ENCODE measurements at places on chromosomes 2 and 18.

- DNase-seq = no peak
These were observed 84.2 kb downstream of the SLC39A10 start for GRCh38 chr2:195741191-195741590.

DNA sequence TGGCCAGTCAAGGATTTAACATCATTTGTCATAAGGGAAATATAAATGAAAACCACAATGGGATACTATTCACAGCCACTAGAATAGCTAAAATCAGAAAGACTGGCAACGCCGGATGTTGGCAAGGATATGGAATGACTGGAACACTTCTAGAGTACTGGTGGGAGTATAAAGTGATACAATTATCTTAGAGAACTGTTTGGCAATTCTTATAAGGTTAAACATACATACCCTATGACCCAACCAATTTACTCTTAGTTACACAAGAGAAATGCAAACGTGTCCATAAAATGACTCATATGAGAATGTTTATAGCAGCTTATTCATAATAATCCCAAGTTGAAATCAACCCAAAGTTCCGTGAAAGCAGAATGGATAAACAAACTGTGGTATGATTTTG is 35.1 kb downstream of the MAPK4 start:
- DNase-seq = no peak

- DNase-seq = no peak
These were observed 195.6 kb downstream of the MYCN start for GRCh38 chr2:16135913-16136310.

DNA sequence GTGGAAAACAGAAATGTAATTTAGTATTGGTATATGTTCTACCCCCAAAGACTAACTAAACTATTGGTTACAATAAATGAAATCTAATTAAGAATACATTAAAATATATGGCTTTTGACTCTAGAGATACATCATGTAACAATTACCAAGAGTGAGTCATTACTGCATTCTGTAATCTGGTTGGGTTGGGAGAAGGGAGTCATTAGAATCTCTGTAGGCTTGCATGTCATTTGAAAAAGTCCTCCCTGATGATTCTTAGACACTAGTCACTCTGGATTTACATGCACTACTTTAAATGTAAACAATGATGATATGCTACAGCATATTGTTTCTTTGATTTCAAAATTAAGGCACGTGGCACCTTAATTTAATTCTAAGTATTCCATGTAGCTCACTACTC is 293.4 kb upstream of the CHST9 start:
- no peak for DNase-seq

GRCh38 chr2:138600732-138601457 is 99.3 kb downstream of the SPOPL start:
- no peak for DNase-seq

DNA sequence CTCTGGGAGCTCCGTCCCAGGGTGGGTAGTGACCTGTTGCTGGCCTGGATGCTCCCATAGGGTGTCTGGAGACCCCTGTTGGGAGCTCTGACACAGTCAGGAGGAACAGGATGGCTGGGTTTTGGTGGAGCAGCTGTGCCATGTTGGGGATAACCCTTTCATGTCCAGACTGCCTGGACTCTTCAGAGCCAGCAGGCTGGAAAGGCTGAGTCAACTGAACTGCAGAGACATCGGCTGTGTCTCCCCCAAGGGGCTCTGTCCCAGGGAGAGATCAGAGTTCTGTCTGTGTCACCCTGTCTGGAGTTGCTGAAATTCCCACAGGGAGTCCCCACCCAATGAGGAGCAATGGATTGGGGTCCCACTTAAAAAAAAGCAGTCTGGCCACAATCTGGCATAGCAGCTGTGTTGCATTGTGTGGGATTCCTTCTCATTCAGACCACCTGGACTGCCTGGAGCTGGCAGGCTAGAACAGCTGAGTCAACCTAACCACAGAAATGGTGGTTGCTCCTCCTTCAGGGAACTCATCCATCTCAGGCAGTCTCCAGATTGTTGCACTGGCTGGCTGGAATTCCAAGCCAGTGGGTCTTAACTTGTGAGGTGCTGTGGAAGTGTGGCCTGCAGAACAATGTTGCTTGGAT is 37.2 kb downstream of the AGPS start:
- DNase-seq = no peak

All from stimulated activated naive CD8-positive, alpha-beta T cell treated with anti-CD3 and anti-CD28 coated beads, Interleukin-15, Interleukin-2, amounts not matched to agents 100 U/mL and 50 U/mL, for 24 hours (primary cell).